ENCODE measurements at places on chromosomes 11 and 22.
A peak's percentile ranks its signal among the peaks of the same experiment; 100 is the strongest.

GRCh38 chr11:104836691-104837090 is 61.6 kb downstream of the CASP12 start:
- no peak for DNase-seq

GRCh38 chr22:29325785-29326315 is 10.4 kb upstream of the RASL10A start:
- no peak for DNase-seq

- DNase-seq, result no peak
These were observed 2.6 kb downstream of the KCNE3 start for GRCh38 chr11:74464746-74465145.

DNA sequence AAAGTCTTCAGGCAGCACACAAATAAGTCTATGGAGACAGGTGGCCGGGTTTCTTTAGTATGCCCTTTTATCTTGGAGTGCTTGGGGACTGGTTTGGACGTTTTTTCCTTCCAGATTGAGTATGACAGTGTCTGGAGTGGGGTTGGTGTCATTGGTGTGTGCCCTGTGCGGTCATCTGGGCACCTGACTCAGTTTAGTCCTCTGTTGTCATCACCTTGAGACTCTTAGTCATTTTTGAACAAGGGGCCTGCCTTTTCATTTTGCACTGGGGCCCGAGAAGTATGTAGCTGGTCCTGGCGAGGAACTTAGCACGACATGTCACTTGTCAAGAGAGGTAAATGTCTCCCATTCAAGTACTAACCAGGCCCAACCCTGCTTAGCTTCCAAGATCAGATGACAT is 27.2 kb upstream of the MYO18B start:
- no peak for DNase-seq

- no peak for DNase-seq
These were observed 6.9 kb upstream of the NAA40 start for GRCh38 chr11:63931876-63932275.

GRCh38 chr11:103926990-103927389 is 109.5 kb upstream of the DDI1 start:
- no peak for DNase-seq

DNA sequence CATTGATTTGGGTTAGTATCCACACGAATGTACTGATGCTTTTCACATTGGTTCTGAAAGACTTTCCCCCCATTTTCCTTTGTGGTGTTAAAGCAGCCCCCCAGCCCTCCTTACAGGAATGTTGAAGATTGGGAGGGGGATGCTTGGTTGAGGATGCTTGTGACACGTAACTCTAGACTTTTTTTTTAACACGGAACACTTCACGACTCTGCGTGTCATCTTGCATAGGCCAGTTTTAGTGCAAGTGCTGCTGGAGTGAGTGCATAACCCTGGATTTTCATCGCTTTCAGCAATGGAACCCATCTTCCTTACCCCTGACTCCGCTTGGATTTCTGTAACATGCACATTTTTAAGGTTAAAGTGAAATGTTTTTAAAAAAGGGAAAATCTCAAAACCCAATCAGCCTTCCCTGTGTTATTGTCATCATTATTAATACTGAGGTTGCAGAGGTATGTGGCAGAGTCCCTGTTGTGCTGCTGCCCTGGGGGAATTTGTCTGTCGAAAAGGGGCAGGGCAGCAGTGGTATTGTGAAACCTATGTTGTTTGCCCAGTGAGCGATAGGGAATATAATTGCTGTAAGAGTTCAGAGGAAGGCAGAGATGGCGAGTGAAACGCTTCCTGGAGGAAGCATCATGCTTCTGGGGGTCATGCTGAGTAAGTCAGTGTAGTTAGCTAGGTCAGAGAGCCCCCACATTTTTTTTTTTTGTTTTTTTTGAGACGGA is 12.1 kb downstream of the CECR2 start:
- no peak for DNase-seq

- DNase-seq, result no peak
These were observed 31.3 kb upstream of the YPEL1 start for GRCh38 chr22:21766691-21767462.

DNA sequence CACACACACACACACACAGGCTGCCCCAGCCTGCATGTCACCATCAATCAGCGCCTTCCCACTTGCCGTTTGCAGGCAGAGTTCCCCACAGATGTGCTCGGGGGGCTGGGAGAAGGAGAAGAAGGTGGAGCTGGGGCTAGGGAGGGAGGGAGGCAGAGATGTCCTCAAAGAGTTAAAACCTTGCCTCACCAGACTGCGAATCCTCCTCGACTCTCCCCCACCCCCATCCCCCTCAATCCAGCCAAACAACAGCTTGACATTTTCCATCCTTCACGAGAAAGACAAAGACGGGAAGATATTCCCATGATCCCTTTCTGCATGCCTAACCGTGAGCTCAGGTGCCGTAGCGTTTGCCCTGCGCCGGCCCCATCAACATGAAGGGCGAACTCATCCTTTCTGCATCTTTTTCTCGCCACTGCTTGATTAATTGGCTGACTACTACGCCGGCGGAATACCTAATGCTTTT is 365.5 kb downstream of the MIAT start:
- DNase-seq, result no peak

GRCh38 chr11:19366992-19367709 is 126.4 kb upstream of the E2F8 start:
- no peak for DNase-seq

GRCh38 chr11:83259559-83259958 is 26.6 kb downstream of the CCDC90B start:
- DNase-seq, result no peak

DNA sequence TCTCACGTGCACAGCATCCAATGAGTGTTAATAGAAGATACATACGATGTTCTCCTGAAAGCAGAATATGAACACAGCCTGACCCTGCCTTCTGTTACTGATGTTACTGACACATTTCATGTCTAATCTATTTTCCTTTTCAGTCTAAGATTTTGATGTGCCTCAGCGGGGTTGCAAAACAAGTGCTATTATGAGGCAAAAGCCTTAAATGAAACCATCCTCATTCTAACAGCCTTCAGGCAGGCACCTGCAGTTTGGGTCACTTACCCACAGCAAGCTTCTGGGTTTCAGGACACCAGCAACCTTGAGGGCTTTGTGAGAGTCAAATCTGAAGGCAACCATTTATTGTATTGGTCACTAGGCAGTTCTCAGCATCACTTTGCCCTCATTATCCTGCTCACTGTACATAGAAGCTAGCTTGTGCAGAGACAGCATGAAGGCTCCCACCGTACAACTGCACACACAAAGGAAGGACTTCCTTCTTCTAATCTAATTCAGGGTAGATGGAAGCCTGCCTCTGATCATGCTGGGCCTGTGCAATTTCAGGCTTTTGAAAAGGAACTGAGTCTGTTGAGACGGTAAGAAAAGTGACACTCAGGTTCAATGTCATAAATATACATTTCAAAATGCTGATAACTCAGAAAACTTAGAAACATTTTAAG is 183.2 kb upstream of the PITPNB start:
- no peak for DNase-seq

DNA sequence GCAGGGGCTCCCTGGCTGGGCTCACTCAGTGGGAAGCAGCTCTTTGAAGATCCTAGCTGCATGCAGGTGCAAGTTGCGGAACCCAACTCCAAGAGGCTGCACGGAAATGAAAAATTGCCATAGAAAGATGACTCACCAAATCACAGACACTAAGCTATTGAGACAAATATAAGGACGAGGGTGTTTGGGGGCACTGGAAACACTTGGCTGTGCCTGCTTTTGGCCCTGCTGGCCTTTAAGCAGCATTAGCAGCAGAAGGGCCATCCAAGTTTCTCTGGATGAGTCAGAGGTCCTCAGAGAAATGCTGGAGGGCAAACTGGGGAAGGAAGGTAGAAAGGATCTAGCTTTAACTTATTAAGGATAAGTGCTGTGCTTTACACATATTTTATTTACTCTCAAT is 282.3 kb downstream of the KIRREL3 start:
- no peak for DNase-seq

DNA sequence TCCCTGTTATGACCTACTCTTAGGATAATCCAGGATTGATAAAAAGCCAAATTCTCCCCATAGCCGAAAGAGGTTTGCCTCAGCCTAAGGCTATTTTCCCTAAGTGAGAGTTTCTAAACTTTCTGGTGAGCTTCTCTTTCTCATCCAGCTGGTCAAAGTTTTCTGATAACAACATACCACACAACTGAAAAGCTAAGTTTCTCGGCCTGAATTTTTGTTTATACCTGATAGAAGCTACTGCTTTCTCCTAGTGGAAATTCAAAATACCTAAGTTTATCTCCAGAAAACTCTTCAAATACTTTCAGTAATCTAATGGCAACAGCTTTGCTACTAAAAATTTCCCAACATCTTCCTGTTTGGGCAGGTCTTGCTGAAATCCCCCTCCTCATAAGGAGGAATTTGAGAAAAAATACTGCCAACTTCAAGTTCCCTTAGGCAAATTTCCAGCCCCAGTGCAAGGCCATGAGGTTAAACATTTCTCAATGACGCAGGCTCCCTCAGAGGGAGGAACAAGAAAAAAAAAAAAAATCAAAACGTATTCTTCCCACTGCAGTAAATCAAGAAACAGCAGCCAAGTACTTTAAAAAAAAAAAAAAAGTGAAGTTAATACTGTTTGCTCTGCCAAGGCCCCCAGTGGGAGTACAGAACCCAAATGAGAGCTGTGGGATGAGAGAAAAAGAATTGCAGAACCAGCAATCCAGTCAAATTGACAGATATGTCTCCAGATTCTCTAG is 127.0 kb downstream of the MRTFA start:
- no peak for DNase-seq

DNA sequence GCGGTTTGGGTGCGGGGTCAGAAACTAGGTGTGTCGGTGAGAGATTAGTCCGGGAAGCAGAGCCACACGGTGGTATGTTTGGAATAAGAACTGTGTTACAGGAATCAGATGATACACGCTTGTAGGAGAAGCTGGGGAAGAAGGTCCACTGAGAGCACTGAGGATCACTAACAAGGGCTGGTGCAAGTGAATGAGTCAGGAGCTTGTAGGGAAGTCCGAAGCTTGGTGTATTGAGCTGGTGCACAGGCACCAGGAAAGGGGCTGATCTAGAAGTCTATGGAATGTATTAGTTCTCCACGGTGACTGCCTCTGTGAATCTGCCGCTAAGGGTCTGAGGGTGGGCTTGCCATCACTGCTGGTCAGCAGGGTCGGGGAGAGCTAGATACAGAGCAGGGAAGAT is 18.8 kb upstream of the GRK3 start:
- no peak for DNase-seq

- DNase-seq, result no peak
These were observed 83.4 kb downstream of the CEP164 start for GRCh38 chr11:117410861-117411710.

GRCh38 chr11:1755344-1755691 is 4.9 kb upstream of the IFITM10 start:
- DNase-seq, result no peak

DNA sequence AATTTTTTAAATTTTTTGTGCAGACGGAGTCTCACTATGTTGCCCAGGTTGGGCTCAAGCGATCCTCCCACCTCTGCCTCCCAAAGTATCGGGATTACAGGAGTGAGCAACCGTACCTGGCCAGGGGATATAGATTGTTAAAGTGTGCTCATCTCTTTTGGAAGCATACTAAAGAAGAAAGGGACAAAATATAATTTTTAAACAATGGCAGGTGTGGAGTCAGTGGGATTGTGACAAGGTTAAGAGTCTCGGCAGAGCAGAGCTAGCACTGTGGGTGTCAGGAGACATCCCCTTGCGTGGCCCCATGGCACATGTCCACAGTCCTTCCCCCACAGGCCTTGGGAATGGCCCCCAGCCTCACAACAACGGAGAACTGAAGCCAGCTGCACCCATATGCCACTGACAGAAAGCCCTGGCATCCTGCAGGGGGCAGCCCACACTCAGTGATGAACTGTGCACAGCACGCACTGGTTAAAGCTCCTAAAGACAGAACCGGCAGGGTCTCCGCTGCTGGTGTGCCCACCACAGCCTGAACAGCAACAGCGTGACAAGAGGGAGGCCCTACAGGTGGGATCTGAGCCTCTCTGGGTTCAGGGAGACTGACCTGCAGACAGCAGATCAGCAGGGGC is 29.9 kb downstream of the SERPIND1 start:
- DNase-seq, result no peak

DNA sequence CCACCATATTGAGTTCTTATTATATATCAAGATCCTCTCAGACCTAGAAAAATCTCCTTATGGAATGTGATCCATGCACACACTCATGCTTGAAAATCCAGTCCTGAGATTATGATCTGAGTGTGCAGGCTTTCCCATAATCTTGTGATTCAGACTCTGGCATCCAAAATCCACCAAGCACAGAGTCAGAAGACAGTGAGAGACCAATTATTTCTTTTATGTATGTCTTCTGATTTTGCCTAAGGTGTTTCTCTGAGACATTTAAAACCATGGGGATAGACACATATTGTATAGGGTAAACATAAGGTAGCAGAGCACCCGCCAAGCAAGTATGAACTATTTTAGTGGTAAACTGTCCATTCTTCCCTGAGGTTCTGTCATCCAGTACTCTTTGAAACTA is 52.0 kb upstream of the MMP13 start:
- no peak for DNase-seq

DNA sequence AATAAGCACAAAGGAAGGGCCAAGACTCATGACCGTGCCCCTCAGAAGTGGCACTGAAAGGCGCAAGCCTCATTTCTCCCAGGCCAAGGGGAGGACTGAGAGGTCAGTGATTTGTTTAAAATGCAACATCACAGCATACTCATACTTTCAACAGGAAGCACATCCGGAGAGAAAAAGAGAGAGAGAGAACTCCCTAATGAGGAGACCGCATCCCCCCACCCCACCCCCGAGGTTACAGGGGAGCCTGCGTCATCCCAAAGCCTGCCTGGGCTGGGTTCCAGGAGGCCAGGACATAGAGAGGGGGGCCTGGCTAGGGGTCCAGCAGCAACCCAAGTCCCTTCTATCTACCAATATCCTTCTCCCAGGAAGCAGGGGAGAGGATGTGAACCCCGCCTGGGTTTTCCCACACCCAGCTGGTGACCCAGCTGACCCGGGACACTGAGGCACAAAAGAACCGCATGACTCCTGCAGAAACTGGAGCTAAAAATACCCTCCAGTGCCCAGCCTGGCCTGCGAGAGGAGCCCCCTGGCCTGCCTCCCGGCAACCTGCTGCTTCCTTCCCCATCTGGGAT is 3.8 kb downstream of the CSNK1E start:
- no peak for DNase-seq

GRCh38 chr22:39097098-39098020 is at the start of gene APOBEC3H:
APOBEC3H (plus strand) TSS chr22:39097244; CDS start chr22:39100279, 3,035 bp downstream.
- no peak for DNase-seq

- DNase-seq, result peak; percentile 95
These were observed 1.6 kb downstream of the TMEM132A start for GRCh38 chr11:60925868-60926267.

DNA sequence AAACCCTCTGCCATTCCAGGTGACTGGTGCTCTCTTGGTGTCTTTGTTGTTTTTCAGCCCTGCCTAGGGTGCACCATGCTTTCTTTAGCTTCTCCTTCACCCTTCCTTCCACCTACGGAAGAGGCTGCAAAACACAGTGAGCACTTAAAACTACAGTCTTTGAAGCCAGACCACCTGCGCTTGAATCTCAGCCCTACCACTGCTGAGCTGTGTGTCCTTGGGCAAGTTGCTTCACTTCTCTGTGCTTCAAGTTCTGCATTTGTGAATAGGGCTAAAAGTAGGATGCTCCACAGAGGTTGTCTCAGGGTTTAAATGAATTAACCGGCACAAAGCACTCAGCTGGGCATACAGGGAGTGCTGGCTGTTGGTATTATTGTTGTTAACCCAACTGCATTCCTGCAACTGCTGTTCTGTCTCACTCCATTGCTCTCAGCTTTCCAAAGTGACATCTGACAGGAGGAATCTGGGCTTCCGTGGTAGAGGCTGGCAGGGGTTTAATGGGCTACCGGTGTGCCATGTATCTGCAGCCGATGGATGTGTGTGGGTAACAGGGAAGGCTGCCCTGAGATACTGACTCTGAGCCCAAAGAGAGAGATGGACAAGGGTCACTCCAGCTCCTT is 139.3 kb downstream of the FBXO7 start:
- no peak for DNase-seq

- no peak for DNase-seq
These were observed 118.9 kb downstream of the MSANTD4 start for GRCh38 chr11:105903113-105903512.

All from H54 (cell line).